ENCODE measurements at places on chromosomes 2 and 18. TPM values are rescaled to one million over a fixed set of nuclear protein-coding genes. Genes with fewer than 3 reads are reported as not detected.

DNA sequence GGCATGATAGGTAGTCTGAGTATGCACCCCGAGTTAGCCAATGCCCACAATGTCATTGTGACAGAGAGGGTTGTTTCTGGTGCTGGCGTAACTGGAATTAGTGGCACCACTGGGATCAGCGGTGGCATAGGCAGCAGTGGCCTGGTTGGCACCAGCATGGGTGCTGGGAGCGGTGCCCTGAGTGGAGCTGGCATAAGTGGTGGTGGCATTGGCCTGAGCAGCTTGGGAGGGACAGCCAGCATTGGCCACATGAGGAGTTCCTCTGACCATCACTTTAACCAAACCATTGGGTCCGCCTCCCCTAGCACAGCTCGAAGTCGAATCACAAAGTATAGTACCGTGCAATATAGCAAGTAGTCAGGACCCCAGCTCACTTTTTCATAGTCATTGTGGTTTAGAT is 21.6 kb upstream of the DSG4 start:
- DNase-seq, result no peak

SKOR2 gene
- not detected for total RNA-seq

TUBB8B gene
- total RNA-seq, result not detected

DNA sequence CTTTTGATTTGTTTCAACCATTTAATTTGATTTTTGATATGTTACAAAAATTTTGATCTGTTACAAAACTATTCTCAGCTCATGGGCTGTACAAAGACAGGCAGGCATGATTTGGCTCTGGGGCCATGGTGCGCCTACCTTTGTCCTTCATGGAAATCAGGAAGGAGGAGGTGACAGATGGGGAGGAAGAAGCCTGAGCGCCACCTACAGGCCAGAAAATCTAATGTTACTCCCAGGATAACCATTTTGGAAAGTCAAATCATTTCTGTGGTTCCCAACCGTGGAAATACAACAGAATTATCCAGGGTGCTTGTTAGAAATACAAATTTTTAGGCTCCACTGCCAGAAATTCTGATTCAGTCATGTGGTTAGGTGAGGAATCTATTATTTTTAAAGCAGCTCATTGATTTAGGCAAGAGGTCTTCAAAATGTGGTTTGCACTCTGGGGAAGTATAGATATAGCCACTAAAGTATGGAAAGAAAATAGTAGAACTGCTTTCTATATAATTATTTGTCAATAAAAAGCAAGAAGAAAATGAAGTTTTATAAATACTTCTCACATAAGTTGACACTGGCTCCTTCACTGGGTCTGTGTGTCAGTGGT is 93.9 kb downstream of the EVA1A start:
- DNase-seq, result no peak

- DNase-seq, result peak; percentile 49
Measured at GRCh38 chr2:206084439-206084869, 1.5 kb downstream of the INO80D start.

RMND5A gene
- 59.0 TPM for total RNA-seq

GRCh38 chr2:168935810-168936581 is 34.9 kb downstream of the G6PC2 start:
- no peak for DNase-seq

GRCh38 chr2:166539340-166540162 is 45.5 kb upstream of the SCN7A start:
- peak; percentile 12 for DNase-seq

UGT1A4 gene
- total RNA-seq, result not detected

- DNase-seq, result no peak
Measured at GRCh38 chr18:45839414-45840395, 14.2 kb downstream of the SIGLEC15 start.

- DNase-seq, result no peak
Measured at GRCh38 chr2:111100765-111101162, 19.9 kb upstream of the BCL2L11 start.

DNA sequence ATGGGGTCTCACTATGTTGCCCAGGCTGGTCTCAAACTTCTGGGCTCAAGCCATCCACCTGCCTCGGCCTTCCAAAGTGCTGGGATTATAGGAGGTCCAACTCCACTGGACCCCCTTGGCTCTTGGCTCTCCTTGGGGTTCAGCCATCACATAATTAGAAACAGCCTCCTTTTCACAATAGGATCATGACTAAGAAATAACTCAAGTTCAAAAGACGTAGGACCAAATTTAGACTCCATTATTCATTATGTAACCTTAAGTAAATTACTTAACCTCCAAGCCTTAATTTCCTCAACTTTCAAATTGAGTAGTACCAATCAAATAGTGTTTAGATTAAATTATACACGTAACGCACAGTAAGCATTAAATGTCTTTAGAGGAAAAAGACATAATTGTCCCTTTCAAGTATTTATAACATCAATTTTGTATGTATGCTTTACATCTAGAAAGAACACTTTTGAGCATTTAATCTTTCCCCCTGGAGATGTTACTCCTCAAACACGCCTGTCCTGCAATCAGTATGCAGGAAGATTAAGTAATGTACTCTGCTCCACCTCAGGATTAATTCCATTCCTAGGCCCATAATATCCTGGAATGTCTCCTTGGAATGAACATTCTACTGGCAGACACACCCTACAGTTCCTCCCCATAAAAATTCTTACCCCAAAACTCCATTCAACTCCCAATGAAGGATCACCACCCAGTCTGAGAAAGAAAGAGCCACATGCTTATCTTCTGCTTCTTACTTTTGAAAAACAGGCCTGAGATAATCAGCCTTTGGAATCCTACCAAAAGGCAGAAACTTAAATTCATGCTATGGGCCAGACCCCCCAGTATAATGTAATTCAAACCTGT is 49.1 kb downstream of the COBLL1 start:
- no peak for DNase-seq

Data from dorsolateral prefrontal cortex (tissue), 122 donors.